Activated T-helper 9 cell treated with anti-CD3 and anti-CD28 coated beads, Interleukin-2, amount 50 U/mL, for 16 hours (primary cell): ENCODE measurements at places on chromosomes 12 and 14.

GRCh38 chr14:94907626-94908261 is 137.8 kb upstream of the GSC start:
- no peak for DNase-seq

DNA sequence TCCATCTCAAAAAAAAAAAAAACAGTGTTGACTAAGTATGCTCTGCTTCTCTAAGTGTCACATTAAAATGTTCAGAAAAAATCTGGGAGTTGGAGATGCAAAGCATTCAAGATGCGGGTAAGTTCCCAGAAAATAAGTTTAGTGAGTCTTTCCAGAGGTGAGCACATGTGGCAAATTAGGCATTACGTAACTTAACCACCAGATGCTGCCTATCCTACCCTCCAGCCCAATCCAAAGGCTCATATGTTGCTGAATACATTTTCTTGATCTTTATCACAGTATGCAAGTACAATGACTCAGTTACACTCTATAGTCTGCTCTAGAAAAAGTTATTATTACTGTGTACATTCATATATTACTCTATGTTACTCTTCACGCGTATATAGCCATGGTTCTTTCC is 3.6 kb downstream of the SLC2A14 start:
- no peak for DNase-seq

GRCh38 chr14:54177641-54178621 is 218.9 kb upstream of the CDKN3 start:
- no peak for DNase-seq

DNA sequence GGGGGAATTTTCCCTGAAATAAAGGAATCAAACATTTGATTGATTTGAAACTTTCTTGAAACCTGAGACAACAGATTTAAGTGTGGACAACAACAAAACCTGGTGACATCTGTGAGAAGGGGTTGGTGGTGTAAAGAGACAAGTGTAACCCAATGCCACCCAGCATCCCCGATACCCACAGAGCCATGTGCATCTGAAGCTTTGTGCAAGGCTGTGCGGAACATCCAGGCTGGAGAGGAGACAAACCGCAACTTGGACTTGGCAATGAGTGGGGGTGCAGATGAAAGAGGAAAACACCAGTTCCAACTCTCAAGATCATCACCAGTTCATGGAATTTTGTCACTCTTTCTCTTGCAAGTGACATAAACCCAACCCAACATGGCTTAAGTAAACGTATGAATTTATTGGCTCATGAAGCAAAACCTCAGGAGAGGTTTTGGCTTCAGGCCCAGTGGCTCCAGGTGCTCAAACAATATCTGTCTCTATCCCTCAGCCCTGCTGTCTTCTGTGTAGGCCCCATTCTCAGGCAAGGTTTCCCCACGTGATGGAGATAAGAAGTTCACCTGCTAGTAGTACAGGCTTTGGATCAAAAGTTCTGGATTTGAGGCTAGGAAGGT is 55.2 kb upstream of the NTF3 start:
- DNase-seq, result no peak

DNA sequence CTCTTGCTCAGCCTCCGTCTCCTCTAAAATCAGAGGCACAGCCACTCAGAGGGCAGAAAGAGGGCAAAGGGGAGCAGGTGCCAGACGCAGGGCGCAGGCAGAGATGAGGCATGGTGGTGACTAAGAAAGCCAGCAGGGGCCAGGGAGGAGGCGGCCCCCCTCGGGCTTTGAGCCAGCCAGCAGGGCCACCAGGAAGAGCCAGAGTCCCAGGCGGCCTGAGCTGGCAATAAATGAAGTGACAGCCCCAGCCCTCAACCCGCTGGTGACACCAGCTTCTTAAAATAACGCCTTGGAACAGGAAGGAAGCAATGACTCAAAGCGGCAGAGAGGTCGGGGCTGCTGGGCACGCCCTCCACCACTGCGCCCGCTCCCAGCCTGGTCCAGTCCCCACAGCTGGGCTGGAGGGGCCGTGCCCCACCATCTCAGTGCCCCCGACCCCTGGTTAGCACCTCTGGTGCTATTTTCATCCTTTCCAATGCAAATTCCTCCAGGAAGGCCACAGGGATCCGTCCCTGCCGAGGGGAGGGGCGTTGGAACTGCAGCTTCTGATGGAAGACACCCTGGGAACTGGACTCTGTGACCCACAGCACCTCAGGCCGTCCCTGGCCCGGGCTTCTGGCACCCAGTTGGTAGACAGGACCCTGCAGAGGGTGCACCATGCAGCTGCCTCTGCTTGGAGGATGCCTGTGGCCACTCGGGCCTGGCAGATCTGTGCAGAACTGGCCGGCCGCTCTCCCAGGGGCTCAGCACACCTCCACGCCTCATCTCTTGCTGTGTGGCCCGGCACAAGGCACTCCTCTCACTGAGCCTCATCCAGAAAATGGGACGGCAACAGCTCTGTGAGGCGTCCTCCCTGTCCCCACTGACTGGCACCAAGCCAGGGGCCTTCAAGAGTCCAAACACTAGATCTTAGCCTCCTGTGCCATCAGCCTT is 113.7 kb downstream of the NCOR2 start:
- peak; percentile 75 for DNase-seq

GRCh38 chr12:52352951-52353350 is 14.3 kb downstream of the KRT85 start:
- DNase-seq, result no peak

GRCh38 chr14:81991998-81992397 is 458.3 kb upstream of the SEL1L start:
- no peak for DNase-seq

GRCh38 chr12:75947156-75947723 is 84.3 kb downstream of the PHLDA1 start:
- no peak for DNase-seq

DNA sequence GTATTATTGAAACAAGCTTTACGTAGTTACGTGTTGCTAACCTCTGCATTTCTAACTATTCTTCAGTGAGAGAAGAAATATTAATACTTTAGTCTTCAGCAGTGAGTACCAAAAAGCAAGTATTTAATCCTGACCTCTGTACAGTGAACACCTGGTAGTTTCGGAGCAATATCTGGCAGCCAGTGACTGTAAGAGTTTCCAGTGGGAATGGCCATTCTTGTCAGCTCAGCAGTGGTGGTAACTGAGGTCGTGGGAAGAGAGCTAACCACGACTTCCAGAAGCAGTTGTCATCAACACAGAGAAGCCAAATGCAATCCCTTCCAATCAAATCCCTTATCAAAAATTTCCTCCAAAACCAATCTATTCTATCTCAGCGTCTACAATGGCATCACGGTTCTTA is 1500.2 kb upstream of the FLRT2 start:
- no peak for DNase-seq

- no peak for DNase-seq
Observed at GRCh38 chr14:57930241-57930975, 64.5 kb upstream of the SLC35F4 start.

GRCh38 chr12:93219947-93220346 is 157.8 kb upstream of the NUDT4 start:
- DNase-seq, result no peak

DNA sequence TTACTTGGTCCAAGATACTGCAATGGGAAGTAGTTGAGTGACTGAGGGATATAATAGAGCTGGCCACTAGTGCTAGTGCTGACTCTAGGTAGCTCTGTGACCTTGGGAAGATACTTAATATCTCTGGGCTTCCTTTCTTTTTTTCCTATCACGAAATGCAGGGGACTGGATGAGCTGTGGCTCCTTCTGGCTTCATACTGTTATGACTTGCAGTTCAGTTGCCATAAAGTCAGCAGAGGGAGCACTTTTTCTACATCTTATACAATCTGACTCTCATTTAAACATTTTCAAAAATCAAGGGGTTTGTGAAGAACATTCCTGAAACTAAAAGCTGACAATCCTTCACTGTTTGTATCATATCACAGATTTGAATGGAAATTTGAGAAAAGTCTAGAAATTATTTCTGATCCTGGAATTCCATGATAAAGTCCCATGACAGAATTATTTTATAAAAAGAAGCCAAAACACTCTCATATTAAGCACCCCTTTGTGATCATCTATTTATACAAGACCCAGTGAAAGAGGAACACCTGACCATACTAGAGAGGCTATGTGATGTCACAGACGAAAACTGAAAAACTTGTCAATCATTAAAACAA is 5.3 kb downstream of the BHLHE41 start:
- no peak for DNase-seq

- no peak for DNase-seq
Observed at GRCh38 chr14:26026384-26026783, 571.4 kb downstream of the NOVA1 start.

DNA sequence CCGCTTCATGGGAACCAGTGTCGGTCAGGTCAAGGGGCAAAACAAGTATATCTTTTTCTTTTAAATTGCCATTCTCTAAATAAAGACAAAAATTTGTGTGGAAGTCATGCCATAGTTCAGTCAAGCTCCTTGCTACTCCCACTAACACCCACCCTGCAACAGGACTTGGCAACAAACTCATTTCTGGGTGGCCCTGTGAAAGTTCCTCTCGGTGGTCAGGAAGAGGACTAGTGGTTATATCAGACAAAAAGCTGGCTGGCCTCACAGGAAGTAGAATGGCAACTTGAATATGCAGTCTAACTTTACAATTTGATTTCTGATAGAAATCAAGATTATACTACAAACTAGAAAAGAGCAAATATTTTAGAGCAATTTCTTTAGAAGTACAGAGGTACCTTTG is 11.2 kb downstream of the DHRS7 start:
- DNase-seq, result no peak

DNA sequence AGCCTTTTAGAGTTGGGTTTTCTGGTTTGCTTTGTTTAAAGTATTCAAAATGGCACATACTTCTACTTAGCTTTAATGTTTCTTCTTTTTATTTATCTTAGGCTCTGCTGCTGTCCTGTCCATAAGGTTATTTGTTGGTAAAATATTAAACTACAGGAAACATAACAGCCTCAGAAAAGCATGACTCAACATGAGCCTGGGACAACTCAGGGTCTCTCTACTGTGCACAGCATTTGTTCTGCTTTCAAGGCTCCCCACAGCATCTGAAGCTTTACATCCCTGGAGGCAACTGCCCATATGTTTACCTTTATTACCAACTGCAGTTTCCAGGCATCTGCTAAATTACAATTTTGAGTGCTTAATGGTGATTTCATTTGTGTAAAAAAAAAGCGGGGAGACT is 954.2 kb upstream of the FBXO33 start:
- DNase-seq, result no peak

- DNase-seq, result no peak
Observed at GRCh38 chr12:61871485-61871810, 388.8 kb upstream of the USP15 start.

GRCh38 chr12:108240027-108240785 is 98.9 kb downstream of the CMKLR1 start:
- no peak for DNase-seq

DNA sequence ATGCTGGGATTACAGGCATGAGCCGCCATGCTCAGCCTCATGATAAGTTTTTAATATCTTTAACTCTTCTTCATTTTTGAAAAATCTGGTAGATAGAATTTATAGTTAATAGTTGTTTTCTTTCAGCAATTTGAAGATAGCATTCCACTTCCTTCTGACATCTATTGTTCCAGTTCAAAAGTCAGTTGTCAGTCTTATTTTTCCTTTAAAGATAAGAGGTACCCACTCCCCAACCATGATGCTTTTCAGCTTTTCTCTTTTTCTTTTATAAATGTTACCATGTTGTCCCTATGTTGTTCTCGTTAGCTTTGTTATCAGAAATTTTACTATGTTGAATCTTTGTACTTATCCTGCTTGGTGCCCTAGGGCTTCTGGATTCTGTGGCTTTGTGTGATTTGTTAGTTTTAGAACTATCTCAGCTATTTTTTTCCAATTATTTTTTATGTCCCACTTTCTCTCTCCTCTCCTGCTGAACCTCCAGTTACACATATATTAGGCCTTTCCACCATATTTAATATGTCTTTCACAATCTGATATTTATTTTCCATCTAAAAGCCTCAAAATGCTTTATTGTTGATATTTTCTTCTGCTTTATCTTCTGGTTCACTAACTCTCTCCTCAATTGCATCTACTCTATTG is 181.6 kb upstream of the FOXN3 start:
- DNase-seq, result no peak

DNA sequence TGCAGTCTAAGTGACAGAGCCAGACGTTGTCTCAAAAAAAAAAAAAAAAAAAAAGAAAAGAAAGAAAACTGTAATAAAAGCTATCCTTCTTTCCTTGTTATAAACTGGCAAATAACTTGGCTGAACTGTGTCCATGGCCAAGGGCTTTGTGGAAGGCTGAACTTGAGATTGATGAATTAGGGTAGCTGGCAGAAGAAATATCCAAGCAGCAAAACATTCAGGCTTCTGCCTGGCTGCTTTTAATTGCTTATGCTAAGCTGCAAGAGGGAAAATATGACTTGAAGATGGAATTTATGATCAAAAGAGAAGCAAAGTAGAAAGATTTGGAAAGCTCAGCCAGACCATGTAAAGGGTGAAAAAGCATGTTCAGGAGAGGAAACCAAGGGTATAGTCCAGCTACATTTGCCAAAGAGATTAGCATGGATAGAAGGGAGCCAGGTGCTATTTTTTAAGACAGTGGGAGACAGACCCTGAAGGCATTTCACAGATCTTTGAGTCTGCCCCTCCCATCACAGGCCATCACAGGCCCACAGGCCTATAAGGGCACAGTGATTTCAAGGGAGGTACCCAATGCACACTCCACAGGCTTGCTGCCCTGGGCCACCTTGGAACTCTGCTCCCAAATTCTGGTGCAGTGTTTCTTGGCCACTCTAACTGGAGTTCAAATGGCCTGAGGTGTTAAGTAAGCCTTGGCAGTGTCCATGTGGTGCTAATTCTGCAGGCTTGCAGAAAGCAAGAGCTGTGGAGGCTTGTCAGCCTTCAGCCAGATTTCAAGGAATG is 226.0 kb downstream of the AEBP2 start:
- DNase-seq, result no peak

DNA sequence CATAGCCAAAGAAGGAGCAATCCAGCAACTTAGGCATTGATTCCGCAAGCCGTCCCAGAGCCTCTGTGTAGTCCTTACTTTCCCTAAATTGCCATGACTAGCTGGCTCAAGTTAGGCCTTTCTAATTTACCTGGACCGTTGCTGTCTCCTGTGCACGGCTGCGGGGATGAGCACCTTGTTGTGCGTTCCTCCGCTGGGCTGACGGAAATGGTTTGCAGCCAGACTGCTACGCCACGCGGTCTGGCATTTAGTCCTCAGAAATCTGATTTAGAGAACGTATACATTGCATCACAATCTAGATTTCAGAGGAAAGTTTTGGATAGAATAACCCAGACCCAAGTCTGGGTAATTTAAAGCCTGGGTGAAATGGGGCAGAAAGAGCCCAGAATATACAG is 133.2 kb upstream of the ARHGAP5 start:
- no peak for DNase-seq

- no peak for DNase-seq
Observed at GRCh38 chr12:89346741-89347324, 5.5 kb downstream of the DUSP6 start.

- no peak for DNase-seq
Observed at GRCh38 chr12:91332302-91332701, 149.7 kb upstream of the DCN start.

DNA sequence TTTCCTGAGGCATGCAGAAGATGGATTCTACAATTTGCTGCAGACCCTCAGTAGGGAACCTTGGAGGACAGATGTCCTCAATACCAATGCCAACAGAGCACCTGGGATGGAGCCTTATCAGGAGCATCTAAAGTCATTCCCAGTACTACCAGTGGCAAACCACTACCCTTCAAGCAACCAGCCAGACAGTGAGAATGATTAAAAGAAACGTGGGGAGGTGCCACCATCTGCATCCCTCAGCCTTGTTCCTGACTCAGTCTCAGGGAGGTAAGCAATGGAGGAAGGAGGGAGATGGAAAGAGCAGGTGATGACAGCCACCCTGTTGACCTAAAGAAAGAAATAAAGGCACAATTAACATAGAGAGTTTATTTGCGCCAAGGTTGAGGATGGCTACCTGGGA is 175.2 kb upstream of the GRIN2B start:
- no peak for DNase-seq
